ENCODE measurements at places on chromosomes 3 and 15.

DNA sequence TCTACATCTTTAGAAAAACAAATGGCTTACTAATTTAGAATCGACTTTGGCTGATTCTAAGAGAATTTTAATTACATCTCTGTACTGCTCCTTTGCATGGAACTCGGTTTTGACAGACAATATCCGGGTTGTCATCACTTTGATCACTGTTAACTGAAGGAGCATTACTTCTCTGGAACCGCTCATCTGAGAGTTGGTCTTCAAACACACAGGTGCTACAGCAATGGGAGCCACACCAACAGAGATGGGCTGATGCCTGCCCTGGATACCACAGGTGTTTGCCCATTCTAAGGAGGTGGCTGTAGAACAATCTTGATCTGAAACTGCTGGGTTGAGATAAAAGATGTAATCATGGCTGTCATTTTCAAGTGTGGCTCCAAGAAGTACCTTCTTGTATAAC is 21.6 kb downstream of the LINS1 start:
- ATAC-seq = no peak

DNA sequence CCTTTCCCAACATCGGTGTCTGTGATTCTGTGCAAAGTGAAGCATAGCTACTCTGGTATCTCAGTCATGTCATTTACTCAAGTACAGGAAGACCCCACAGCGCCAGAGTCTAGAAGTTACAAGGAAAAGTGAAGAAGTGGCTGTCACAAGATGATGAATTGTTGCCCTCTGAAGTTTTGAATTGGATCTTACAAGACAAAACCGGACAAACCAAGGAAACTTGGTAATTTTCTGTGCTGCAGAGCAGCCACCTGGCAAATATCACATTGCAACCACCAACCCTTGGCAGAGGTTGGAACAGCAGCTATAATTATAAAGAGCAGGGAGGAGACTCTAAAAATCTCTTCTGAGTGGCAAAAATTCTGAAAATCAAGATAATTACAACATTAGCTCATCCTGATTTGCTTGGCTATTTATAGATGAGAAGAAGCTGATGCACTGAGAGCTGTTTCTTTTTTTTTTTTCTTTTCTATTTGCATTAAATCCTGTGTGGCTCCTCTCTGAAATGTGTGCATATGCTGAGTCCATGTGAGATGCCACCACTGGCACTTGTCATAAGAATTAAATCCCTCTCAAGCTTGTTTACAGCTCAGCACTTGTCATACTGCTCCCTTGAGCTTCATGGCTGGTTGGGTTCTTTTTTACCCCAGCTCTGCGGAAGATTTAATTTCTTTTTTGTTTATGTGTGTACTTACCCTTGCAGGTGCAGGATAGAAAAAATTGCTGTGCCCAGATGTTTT is 68.0 kb upstream of the MNS1 start:
- no peak for ATAC-seq

DNA sequence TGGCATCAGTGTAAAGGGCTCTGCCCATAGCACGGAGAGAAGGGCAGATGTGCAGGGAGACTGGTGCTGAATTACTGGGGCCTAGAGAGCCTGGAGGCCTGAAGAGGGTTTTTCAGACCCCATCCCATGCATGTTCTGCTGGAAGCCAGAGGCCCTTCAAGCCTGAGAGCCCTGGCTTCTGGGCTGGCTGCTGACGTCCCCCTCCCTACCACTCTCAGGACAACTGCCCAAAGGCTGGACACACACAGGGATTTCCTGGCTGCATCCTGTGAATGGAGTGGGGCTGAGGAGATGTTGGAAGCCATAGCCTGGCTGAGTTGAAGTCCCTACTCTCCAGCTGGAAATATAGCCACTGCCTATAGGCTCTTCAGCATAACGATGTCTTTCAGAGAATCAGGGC is 16.9 kb upstream of the DOCK3 start:
- no peak for ATAC-seq

DNA sequence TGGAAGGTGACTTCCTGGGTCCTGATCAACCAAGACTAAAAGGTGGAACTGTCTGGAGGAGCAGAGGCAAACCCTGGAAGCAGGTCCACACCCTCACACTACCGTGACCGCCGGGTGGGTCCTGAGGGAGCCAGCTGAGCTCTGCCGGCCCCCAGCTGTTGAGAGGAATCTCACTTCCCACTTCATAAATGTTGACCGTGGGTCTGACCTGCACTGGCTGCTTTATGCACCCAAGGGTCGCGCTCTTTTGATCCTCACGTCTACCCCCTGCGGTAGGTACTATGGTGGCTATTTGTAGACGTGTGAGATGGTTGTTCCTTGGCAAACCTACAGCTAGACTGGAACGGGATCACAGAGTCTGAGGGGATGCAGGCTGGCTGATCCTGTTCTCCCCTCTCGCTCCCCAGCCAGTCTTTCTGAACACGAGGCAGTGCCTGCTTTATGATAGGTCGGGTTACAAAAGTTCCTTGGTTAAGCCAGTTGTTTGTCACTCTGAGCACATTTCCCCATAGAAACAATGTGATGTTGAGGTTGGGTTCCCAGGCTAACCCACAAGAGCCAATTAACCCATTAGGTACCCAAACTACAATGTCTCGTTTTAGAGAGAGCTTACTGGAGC is 113.0 kb upstream of the ETV5 start:
- peak; percentile 25 for ATAC-seq

DNA sequence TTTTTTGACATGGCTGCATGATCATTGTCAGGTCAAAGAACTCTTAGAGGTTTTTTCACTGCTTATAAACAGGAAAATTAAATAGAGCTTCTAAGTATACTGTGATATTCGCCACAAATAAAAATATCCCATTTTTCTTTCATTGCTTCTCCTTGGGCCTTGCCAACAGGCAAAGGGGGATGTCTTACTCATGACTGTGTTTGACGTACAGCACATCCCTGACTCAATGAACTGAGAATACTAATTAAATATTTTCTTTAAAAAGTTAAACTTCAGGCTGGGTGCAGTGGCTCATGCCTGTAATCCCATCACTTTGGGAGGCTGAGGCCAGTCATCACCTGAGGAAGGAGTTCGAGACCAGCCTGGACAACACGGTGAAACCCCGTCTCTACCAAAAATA is 41.4 kb upstream of the CCDC80 start:
- no peak for ATAC-seq

- no peak for ATAC-seq
Observed at GRCh38 chr15:94110476-94111130, 120.8 kb upstream of the MCTP2 start.

DNA sequence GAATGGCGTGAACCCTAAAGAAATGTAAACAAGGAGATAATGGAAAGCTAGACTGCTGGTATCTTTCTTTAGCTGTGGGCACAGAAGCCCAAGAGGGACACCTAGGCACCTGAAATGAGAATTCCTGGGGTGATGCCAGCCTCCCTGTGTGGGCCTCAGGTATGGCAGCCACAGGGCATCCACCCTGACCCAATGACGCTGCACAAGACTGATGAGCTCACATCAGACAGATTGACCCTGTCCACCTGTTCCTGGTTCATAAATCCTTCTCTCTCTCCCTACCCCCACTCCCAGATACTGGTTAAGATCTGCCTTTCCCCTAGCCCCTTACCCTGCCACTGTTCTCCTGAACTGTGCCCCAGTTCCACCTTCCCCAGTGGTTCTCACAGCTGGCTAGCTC is 1.5 kb downstream of the GLB1 start:
- no peak for ATAC-seq

Measured in gastroesophageal sphincter (tissue), 4 donors.